GM03348 (cell line): ENCODE measurements at places on chromosomes 12 and 14.

DNA sequence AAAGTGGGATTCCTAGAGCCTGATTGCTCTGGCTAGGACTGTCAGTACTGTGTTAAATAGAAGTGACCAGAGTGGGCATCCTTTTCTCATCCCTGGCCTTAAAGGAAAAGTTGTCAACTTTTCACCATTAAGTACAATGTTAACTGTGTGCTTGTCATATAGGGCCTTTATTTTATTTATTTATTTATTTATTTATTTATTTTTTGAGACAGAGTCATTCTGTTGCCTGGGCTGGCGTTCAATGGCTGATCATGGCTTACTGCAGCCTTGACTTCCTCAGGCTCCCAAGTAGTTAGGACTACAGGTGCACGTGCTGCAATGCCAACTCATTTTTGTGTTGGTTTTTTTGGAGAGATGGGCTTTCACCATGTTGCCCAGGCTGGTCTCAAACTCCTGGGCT, 11.6 kb downstream of the SH2B3 start:
- DNase-seq = no peak

- DNase-seq = no peak
These were observed 411.9 kb downstream of the TMEM121 start for GRCh38 chr14:105938055-105938863.

- DNase-seq = no peak
These were observed 18.1 kb downstream of the CLEC2B start for GRCh38 chr12:9851050-9851449.

- peak; percentile 92 for DNase-seq
These were observed 9.5 kb upstream of the BDKRB1 start for GRCh38 chr14:96246539-96246847.

- peak; percentile 81 for DNase-seq
These were observed 31.7 kb downstream of the GRIP1 start for GRCh38 chr12:66647034-66647691.

DNA sequence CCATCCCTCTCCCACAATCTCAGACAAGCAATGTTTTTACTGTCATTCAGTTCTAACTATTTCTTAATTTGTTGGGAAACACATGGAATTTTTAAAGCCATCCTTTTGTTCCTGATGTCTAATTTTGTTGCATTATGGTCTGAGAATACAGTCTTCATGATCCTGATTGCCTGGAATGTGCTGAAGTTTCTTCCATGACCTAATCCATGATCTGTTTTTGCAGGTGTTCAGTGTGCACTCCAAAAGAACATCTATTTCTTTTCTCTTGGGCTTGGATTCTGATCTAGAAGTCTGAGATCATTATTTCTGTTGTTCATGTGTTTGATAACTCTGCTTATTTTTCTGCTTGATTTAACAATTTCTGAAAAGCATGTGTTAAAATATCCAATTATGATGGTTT, 43.2 kb upstream of the PHC1 start:
- DNase-seq = no peak

DNA sequence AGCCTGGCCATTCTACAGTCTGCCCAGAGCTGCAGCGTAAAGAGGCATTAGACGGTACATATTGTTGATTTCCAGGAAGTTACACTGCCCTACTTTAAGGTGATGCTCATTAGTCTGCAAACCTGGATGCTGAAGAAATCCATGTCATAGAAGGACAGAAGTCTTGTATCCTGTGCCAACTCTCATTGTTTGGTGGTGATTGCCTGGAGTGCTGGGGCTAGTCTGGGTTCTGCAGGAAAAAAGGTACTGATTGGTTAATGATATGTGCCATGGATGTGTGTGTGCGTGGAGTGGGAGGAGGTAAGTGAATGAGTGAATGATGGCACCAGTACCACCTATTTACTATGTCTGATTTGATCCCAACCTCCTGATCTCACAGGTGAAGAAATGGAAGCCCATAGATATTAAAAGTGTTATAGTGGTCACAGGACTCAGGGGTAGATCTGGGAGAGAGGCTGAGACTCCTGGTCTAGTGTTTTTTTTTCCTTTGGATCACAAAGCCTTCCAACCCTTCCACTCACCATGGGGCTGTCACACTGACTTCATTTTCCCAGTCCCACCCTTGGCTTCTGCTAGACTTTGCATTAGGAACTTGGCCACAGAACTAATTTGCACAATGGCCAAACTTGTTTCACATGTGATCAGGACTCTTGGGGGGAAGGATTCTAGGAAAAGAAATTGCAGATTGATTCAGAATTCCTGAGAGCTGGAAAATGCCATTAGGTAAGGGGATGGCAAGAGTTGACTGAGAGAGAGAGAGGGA, 96.1 kb downstream of the TMX1 start:
- DNase-seq = no peak

DNA sequence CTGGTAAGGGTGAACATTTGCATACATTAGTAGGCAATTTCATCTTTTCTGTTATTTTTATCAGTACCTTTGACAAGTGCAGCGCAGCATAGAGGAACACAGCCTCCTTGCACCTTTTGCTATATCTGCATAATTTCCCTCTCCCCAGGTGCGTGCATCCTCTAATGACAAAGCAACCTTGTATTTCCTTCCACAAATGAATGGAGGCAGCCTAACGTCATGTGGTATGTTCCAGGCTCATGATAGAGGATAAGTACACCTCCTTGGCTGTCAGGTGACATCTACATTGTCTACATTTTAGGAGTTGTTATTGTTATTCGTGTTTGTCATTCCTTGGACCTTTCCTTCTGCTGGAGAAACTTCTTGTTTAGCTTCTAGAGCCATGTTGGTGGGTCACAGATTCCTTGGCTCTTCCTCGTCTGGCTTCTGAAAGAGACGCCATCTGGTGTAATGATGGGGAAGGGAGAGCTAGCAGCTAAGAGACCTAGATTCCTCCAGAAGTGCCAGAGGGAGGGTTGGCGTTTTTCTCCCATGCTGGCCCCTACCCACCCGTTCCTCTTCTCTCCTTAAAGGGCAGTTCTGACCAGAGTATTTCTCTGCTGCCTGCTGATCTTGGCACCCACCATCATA, 37.0 kb downstream of the EVL start:
- DNase-seq = no peak

- peak; percentile 11 for DNase-seq
These were observed 11.0 kb downstream of the ITPR2 start for GRCh38 chr12:26822026-26822425.

GRCh38 chr14:37384870-37385596, 187.3 kb downstream of the MIPOL1 start:
- DNase-seq = no peak

DNA sequence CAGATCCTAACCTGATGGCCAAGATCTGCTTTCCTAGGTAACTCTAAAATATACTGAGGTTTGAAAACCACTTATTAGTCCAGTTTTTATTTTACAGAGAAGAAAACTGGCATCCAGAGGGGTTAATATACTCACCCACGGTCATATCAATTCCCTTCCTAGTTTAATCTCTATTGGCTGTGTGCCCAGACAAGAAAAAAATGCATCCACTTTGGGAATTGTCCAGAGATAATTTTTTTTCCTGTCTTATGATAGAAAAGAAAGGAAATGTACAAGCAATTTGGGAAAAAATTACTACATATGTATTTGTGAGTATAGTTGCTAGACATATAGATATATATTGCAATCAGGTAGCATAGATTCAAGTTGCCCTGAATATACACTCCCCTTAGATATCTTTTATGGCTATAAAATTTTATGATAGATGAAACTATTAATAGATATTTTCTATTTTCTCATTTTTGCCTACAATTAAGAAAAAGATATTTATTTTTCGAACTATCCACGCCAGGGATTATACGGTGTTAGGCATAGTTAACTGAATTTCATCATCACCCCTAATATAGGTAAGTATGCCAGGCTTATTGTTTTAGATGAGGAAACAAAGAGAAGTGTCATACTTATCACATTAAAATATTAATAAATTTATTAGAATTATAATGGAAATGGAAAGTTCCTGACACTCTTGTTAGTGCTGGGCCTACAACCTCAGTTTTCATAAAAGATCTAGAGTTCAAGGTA, 100.5 kb upstream of the SLC38A2 start:
- DNase-seq = no peak

GRCh38 chr14:85562630-85563029, 32.7 kb downstream of the FLRT2 start:
- no peak for DNase-seq

- no peak for DNase-seq
These were observed 125.0 kb upstream of the NCOR2 start for GRCh38 chr12:124692443-124692842.

DNA sequence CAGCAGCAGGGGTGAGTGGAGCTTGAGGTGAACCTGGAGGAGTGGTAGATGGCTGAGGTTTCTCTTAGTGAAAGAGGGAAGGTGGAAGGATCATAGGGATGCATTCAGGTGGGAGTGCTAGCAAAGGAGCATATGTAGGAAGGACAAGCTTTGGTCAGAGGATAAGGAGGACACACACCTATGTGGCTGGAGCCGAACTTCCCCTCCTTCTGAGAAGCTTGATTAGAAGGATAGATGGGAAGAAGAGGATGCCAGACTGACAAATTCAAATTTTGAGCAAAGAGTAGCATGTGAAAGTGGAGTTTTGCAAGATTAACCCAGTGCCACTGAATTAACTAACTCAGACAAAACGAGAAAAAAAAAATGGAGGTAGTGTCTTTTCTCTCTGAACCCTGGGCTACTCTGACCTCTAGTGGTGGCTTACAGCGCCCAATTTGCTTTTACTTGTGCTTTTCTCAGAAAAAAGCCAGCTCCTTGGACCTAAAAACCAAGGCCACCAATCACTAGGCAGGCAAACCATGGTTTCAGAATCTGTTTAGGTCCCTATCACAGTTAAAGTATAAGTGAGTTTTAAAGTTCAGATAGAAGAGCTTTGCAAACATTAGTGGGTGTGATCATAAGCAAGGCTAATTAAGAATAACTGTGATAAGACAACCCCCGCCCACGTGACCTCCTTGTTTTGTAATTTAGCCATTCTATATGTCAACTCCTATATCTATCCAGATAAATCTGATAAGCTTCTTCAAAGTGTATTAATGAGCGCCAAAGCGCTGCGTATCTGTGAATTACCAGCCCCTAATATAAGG, 15.5 kb downstream of the EMP1 start:
- DNase-seq = peak; percentile 52

DNA sequence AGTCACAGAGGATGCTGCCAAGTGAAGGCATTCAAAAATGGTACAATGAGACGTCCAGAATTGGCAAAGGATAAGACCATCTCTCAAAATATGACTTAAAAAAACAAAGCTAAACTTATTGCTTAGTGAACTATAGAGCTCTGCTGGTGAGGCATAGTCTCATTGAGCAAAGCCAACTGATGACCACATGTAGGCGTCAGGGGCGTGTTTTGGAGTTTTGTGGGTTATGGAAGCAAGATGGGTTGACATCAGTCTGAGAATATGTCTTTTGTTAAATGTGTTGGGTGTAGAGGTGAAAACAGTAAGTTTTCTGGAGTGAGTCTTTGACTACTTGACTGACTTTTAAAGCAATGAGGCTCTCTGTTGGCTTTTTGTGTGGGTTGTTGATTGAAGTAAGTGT, 47.2 kb downstream of the ATL1 start:
- DNase-seq = peak; percentile 52

- DNase-seq = no peak
These were observed 166.4 kb upstream of the IFNG-AS1 start for GRCh38 chr12:67822826-67823225.

DNA sequence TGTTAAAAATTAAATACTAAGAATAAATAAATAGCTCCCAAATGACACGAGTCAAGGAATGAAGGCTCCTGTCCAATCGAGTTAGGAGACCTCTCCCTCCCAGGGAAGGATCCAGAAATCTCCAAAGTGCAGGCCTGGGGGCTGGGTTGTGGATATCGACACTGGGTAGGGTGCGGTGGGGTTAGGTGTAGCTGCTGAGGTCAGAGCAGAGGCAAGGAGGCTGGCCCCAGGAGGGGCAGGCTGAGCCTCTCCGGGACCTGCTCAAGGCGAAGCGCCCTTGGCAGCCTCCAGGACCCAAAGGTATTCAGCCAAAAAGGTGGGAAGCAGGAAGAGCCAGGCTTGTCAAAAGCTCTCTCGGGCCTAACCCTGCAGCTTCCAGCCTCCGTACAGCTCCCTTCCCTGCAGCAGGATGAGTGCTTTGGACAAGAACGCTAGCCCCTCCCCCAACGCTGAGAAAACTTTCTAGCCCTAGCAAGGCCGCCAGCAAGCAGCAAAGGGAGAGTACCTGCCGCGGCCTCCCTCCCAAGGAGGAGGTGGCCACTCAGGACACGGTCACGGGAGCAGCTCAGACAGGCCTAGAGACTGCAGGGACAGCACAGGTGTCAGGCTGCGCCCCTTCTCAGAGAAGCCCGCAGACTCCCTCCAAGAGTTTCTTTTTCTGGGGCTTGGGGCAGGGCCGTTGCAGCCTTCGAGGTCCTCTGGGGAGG, 3.7 kb upstream of the PNMA1 start:
- no peak for DNase-seq

GRCh38 chr12:126747530-126748149, 1519.3 kb upstream of the TMEM132C start:
- peak; percentile 77 for DNase-seq

DNA sequence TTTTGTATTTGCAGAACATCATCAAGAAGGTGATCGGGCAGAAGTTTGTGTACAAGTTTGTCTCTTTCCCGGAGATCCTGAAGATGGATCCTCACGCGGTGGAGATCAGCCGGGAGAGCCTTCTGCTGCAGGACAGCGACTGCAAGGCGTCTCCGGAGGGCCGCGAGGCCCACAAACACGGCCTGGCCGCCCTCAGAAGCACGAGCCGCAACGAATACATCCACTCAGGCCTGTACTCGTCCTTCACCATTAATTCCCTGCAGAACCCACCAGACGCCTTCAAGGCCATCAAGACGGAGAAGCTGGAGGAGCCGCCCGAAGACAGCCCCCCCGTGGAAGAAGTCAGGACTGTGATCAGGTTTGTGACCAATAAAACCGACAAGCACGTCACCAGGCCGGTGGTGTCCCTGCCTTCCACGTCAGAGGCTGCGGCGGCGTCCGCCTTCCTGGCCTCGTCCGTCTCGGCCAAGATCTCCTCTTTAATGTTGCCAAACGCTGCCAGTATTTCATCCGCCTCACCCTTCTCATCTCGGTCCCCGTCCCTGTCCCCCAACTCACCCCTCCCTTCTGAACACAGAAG, 52.8 kb downstream of the ELK3 start:
- DNase-seq = no peak

GRCh38 chr14:104091061-104091926, 5.8 kb downstream of the ASPG start:
- no peak for DNase-seq

GRCh38 chr12:96091833-96092232, 56.4 kb upstream of the LTA4H start:
- no peak for DNase-seq

- peak; percentile 33 for DNase-seq
These were observed 66.4 kb downstream of the TESC start for GRCh38 chr12:117032593-117033381.

- DNase-seq = no peak
These were observed 8.3 kb downstream of the OR10AD1 start for GRCh38 chr12:48194799-48195201.

DNA sequence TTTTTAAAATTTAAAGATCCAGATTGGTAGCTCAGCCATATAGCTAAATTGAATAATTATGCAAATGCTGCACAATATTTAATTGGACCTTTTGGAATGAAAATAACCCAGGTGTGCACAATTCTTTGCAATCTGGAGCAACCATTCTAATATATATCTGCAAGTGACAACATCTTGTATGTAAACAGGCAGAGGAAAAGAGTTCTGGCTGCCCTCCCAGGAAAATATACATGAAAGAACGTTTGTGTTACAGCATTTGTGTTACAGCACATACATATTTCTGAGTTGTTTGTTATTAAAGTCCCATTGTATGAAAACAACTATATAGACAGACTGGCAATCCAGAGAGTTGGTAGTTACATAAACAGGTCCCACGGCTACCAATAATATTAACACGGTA, 377.5 kb downstream of the DIO2 start:
- DNase-seq = no peak

- no peak for DNase-seq
These were observed 113.0 kb downstream of the FOXG1 start for GRCh38 chr14:28879573-28879996.
